ENCODE measurements at places on chromosomes 13 and 19. TPM values are rescaled to one million over a fixed set of nuclear protein-coding genes. Genes with fewer than 3 reads are reported as not detected.

KLK15 gene
- not detected for total RNA-seq

FCER2 gene
- total RNA-seq, result not detected

RNF17 gene
- not detected for total RNA-seq

ZNF682 gene
- not detected for total RNA-seq

GADD45GIP1 gene
- 52.6 TPM for total RNA-seq

C13orf42 gene
- not detected for total RNA-seq

PBX4 gene
- total RNA-seq, result 0.93 TPM

CGB3 gene
- not detected for total RNA-seq
